ENCODE measurements at places on chromosomes 11 and 22. TPM values are rescaled to one million over a fixed set of nuclear protein-coding genes. Genes with fewer than 3 reads are reported as not detected.

- peak; percentile 47 for ATAC-seq
Observed at GRCh38 chr11:6298605-6299004, 21.7 kb downstream of the CAVIN3 start.

GRCh38 chr22:41848468-41848867, 15.6 kb downstream of the SREBF2 start:
- no peak for ATAC-seq

GRCh38 chr11:108135845-108136544, 14.6 kb downstream of the ACAT1 start:
- ATAC-seq, result no peak

DNA sequence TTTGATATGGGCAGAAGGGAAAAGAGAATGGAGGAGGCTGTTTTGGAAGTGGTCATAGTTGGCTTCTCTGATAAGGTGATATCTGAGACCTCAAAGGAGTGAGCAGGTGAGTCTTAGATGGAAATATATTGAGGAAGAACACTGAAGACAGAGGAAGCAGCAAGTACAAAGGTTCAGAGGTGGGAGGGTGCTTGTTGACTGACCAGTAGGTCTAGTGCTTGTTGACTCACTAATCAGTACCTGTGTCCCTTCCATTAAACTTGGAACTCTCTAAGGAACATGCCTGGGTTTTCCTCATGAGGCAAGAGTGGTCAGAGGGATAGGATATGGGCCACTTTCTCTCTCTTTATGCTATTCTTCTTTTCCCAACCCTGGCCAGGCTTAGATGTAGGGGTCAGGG, 25.6 kb upstream of the GLYATL1 start:
- ATAC-seq, result no peak

The MPPED2 gene
- total RNA-seq, result 22.5 TPM

The OR8I2 gene
- not detected for total RNA-seq

All from motor neuron (in vitro differentiated cells).